Activated T-cell treated with anti-CD3 and anti-CD28 coated beads for 48 hours (primary cell): ENCODE measurements at places on chromosomes 5 and 9.

DNA sequence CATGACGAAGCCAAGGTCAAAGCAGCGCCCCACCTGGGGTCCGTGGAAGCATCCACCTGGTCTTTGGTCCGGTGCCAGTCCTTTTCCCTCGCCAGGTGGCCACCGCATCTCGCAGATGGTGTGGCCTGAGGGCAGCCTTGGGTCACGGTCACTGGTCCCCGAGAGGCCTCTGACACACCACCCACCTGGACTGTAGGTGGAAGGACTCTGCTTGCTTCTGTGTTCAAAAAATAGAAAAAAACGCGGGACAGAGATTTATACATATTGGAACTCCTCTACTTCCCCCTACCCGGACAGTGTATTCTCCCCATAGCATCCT is 466 bp upstream of the TTC39B start:
- no peak for DNase-seq

- no peak for DNase-seq
Measured at GRCh38 chr9:22169243-22169642, 160.1 kb upstream of the CDKN2B start.

GRCh38 chr5:45334939-45335338 is 361.2 kb downstream of the HCN1 start:
- no peak for DNase-seq

DNA sequence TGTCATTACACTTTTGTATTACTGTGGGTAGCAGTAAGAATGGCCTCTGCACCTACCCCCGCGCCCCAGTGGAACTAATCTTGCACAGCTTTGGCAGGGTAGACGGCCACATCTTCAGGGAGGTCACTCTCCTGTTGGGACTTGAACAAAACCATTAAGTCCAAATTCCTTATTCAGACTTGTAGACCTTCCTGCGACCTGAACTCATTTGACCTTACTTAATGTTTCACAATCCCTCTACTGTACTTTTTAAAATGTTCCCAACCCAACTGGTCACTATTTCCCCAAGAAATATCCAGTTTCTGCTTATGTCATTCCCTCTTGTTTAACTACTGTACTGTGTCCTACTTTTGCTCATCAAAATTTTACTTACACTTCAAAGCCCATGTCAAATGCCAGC is 5.3 kb upstream of the FAM120AOS start:
- DNase-seq: no peak

DNA sequence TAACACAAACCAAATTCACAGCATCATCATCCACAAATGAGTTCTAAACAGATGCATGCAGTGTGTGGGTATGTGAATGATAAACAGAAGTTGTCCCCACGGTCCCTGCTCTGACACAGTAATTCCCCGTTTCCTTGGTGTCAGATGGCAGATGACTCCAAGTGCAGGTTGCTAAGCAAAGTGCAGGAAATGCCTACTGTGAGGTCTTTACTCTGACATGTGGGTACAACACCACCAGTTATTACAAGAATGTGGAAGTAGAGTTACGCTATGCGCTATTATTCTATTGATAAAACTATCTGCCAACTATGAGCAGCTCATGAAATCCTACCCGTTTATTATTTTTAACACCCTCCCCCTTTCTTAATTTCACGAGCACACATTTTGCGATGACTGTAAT is 448.9 kb downstream of the BNC2 start:
- DNase-seq: no peak

DNA sequence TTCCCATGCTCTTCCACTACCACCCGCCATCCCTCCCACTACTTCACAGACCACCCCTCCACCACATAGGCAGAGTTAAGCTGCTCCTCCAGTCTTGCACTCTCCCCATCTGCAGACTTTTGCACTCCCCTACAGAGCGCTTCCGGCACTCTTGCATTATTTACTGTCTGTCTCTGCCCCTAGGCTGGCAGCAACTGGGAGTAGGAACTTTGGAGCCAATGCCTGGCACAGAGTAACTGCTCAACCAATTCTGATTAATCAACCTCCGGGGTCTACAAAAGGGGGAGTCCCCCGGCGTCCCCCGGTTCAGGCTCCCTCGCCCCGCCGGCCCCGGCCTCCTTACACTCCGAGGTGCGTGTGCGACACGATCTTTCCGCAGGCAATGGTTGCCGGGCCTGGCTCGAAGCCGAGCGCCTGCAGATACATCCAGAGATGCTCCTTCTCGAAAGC is 498 bp downstream of the HAUS6 start:
- peak; percentile 4 for DNase-seq

- DNase-seq: no peak
Measured at GRCh38 chr9:36193023-36193422, 2.3 kb downstream of the CLTA start.

DNA sequence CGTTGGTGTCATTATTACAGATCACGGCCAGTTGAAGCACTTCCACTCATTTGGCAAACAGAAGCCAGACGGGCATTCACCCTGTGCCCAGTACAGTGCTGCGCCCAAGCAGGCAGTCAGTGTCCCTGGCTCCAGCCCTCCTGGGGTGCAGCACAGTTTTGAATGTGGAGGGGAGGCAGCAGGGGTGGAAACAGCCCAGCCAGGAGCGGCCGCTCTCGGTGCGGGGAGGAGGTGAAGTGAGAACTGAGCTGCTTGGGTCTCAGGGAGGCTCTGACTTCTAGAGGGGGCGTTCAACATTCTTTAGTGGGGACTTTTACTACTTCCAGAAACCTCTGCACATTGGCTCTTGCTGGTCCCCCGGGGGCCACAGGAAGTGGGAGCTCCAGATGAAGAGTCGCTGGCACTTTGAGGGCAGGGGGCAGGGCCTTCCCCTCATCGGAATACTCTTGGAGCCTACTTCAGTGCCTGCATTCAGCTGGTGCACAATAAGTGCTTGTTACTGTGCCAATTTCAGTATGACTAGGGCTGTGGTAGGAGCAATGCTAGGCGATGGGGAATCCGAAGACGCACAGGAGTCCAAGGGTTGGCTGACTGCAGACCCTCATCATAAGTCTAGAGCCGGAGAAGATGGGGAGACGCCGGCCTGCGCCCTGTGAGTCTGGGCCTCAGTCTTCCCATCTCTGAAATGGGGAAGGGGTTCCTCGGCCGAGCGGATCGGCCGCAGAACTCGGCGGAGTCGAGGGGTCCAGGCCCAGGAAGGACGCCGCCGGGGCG is 492 bp upstream of the NEK6 start:
- DNase-seq: no peak

DNA sequence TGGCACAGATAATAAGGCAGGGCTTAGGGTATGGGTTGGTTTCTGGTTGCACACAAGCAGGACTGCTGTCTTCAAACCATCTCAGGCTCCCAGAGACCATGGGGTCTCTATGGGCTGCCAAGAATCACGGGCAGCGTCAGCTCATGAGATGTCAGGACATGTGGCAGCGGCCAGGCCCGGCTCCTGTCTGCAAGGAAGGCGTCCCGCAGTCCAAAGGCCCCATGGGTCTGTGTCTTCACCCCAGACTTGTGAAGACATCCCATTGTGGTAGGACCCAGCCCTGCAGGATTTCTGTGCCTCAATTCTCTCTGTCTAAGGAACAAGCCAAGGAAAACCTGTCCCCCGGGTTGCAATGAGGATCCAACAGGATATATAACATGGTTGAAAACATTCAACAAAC is 32.6 kb downstream of the IPPK start:
- no peak for DNase-seq

DNA sequence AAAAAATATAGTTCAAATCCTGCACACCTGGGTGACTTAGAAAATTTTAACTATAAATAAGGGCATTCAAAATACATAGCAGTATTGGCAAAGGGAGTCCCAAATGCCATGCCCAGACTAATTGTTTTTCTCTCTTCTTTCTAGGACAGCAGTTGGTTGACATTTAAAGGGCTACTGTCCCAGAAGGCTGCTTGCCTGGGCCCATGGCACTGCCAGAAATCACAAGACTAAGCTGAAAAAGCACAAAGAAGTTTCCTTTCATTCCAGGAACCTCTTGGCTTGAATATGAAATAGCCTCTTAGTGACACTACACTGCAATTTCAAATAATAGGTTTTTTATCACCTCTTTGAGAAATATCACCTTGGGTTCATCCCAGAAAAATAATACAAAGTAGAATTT is 388.9 kb upstream of the TRPC7 start:
- DNase-seq: no peak

- no peak for DNase-seq
Measured at GRCh38 chr9:114968671-114969070, 38.3 kb upstream of the TNFSF8 start.

GRCh38 chr5:120436996-120437395 is 27.1 kb upstream of the PRR16 start:
- DNase-seq: no peak

GRCh38 chr9:74755355-74755754 is 132.4 kb downstream of the TRPM6 start:
- DNase-seq: no peak

- no peak for DNase-seq
Measured at GRCh38 chr9:133458643-133459312, 1.0 kb upstream of the CACFD1 start.

- no peak for DNase-seq
Measured at GRCh38 chr5:53779541-53779981, 219.1 kb downstream of the NDUFS4 start.

DNA sequence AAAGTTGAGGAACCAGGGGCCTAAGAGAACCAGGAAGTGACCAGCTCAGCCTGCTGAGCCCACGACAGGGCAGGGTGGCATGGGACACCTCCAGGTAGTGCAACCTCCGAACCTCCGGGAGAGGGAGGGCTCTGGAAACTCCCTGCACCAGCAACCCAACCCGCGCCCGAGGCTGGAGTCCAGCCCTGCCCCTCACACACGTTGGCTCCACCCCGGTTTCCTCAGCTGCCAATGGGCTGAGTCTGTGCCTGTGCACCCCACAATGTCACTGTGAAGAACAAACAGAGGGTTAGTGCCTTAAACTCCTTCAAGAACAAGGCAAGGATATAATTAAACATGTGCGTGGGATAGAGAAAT is 17.0 kb upstream of the UNC5A start:
- DNase-seq: no peak

DNA sequence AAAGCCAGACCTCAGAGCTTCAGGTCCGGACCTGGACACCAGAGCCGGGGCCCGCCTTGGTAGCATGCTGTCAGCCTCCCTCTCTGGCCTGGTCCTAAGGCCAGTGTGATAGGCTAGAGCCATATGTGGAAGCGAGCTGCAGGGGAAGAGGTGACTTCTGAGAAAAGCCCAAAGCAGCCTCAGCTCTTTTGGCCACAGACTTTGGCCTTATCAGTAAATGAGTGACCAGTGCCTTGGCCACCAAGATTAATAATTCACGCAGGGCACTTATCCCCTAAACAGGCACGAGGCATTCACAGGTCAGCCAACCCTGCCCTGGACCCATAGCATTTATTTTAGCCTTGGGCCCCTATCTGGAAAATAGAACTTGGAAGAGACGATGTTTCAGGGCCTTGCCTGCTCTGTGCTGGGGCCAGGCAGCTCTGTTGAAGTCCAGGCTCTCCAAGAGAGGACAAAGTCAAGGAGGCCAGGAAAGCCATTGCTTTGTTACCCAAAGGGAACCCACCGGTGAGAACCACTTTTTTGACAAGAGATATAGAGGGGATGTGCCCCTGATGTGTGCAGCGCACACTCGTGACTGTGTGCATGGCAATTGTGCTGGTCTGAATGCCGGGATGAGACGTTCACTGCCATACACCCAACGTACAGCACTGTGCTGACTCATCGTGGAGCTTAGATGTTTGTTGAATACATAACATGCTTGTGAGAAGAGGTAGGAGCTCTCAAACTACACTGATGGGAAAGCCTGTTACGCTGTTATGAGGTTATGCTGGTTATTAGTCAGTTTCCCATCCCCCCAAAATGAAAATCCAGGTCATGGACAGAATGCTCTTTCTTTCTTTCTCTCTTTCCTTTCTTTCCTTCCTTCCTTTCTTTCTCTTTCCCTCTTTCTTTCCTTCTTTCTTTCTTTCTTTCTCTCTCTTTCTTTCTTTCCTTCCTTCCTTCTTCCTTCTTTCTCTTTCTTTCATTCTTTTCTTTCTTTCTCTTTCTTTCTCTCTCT is 5.0 kb upstream of the SLC34A1 start:
- no peak for DNase-seq

DNA sequence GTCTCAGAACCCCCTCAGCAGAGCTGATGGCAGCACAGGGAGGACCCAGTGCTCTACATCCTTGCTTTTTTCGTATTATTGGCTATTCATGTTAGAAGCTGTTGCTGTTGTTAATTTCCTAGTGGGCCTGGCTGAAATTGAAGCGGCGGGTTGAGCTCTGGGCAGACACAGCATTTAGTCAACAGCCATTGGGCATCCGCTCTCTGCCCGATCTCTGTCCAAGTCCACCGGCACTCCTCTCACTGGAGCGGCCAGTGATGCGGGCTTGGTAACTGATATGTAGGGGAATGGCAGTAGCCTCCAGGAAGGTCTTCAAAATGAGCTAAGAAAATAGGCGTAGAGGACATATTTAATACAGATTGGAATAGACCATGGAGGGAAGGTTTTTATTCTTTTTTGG is 1.3 kb upstream of the GARNL3 start:
- DNase-seq: no peak

- DNase-seq: no peak
Measured at GRCh38 chr5:140882591-140882899, 621 bp downstream of the PCDHA13 start.

GRCh38 chr5:1805736-1806135 is 4.5 kb downstream of the NDUFS6 start:
- DNase-seq: no peak

DNA sequence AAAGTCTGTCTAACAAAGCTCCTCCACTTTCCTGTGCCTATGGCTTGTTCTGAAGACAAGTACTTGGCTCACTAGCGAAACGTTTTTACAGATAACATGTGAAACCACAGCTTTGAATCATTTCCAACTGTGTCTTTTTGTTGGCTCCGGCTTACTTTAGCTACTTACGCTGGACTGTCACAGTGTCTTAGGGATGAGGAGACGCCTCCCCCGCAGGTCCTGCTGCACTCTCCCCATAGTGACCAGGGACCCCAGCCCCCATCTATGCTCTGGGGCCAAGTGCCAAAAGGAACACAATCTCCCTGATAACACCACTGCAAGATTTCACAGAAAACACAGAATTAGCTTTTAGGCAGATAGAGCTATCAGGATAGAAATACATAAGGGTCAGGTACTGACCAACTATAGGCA is 219.1 kb downstream of the ADAMTS6 start:
- DNase-seq: no peak

DNA sequence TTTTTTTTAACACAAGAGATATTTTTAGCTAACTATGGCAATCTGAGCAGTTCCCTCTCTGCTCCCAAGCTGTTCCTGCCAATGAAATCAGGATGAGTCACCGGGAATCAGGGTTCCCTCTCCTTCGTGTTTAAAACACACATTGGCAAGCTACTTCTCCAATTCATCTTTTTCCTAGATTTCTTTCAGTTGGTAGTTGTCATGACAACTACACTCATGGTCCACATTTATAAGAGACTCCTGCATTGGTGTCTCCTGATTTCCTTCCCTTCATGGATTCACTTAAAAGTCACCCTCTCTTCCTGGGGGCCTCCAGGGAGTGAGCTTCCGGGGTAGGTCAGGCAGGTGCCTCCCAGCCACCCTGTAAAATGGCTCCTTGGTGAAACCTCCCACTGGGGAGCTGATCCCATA is 72.3 kb upstream of the NIPAL4 start:
- no peak for DNase-seq

GRCh38 chr5:90233476-90233875 is 176.1 kb downstream of the CETN3 start:
- no peak for DNase-seq
